ENCODE measurements at places on chromosomes 12 and 14. TPM values are rescaled to one million over a fixed set of nuclear protein-coding genes. Genes with fewer than 3 reads are reported as not detected.

HOXC10 gene
- not detected for total RNA-seq

A2M gene
- 57.3 TPM for total RNA-seq

SERPINA3 gene
- 1,711 TPM for total RNA-seq

P2RX7 gene
- 1.8 TPM for total RNA-seq

BHLHE41 gene
- total RNA-seq: 11.8 TPM

POTEM gene
- total RNA-seq: not detected

CCDC60 gene
- total RNA-seq: not detected

MSI1 gene
- 3.2 TPM for total RNA-seq

KRT85 gene
- not detected for total RNA-seq

IGF1 gene
- 22.1 TPM for total RNA-seq

ESR2 gene
- total RNA-seq: 0.08 TPM

DERA gene
- total RNA-seq: 19.4 TPM

All from pancreas (tissue), 10 donors.